ENCODE measurements at places on chromosomes 3 and 15.

DNA sequence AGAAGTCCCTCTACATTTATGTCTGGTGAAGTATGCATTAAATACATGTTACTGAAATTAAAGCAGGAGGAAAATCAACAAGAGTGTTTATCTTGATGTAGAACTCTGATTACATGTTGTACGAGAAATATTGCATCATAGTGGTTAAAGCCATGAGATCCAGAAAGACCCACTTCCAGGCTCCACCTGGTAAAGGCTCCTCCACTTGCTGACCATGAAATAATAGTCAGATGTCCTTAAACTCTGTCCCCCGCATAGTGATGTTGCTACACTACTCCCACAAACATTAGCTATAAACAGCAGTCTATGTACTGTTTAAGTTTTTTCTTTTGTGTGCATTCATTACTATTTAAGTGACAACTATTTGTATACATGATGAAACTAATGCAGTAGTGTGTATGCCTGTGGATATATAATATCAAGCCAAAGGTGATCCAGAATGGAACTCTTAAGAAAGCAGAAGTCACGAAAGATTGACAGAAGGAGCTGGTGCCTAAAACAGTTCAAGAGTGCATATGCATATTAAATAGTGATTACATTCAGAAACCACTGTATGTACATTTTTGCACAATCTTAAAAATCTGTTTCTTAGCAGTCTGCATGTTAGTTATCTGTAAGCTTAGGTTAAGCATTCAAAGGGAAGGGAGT is 264.4 kb upstream of the KCNMB2 start:
- no peak for DNase-seq

DNA sequence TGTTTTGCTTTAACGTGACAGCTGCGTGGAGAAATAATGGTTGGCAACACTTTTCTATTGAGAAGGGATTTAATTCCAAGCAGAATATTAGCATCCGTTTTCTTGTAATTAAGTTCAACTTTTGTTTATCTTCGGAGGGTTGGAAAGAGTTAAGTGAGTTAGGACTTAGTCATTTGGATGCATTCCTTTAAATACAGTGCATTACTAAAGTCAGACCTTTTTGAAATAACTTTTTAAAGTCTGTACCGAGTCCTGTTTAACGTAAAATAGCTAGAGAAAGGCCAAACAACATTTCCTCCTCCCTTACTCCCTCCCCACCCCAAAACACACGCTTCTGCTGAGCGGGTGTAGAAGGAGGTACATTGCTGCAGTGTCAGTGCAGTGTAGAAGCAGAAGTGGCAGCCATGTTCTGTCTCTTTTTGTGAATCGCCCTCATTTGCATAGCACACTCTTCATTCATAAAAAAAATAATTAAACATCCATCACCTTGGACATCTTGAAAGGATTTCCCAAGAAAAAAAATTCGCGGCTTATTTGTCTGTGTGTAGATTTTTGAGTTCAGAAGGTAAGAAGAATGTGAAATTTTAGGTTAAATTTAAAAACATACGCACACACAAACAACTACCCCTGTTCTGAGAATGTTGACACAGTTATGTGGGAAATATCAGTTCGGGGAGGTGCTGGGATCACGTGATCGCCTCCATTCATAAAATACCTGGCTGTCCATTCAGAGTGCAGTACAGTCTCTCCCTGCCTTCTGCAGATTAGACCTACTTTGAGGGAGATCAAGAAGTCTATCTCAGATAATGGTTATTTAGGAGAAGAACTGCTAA is 1.6 kb downstream of the SPRED1 start:
- DNase-seq, result peak; percentile 9

DNA sequence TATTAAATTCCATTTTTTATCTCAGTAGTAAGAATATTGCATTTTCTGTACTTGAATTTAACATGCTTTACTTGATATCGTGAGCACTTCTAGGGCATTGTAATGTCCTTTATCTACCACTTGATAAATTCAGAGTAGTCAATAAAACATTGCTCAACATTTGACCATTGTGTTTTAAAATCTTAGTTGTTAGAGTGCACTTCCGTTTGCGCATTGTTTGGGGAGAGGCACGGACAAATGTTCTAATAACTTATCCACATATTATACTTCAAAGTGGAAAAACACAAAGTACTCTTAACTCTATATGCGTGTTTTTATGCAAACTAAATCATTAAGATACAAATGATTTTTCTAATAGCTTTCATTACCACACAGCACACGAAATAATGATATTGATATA is 419 bp downstream of the FAM227B start:
- DNase-seq, result no peak

- no peak for DNase-seq
Observed at GRCh38 chr3:168267179-168267578, 171.5 kb upstream of the GOLIM4 start.

DNA sequence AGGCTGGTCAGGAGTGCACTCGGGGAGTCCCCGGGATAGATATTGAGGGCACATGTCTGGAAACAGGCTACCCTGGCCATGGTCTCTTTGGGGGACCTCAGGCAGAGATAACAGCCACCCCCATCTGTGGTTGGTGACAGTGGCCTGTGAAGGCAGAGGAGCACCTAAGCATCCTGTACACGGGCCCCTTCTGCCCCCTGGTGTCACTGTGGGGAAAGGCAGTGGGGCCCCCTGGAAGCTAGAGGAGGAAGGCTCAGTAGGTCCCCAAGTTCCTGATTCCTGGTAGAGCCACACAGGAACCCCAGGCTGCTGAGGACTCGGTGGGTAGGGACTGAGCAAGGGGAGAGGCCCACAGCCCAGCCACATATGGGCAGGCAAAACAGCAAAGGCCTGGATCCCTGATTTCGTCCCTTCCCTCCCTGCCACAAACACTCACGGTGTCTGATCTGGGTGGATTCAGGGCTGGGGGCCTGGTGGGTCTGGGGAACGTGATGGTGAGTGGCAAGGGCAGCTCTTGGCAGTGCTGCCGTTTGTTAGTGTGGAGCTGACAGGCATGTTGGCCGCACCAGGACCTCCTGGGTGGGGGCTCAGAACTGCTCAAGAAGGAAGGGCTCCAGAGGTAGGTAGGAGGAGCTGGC is 14.1 kb upstream of the CXCR6 start:
- peak; percentile 76 for DNase-seq

GRCh38 chr15:52651868-52652267 is 27.3 kb downstream of the ATOSA start:
- DNase-seq, result peak; percentile 35

- DNase-seq, result no peak
Observed at GRCh38 chr15:57872281-57873030, 165.9 kb downstream of the POLR2M start.
